HepG2 (cell line): ENCODE measurements at places on chromosomes 1 and 21.

DNA sequence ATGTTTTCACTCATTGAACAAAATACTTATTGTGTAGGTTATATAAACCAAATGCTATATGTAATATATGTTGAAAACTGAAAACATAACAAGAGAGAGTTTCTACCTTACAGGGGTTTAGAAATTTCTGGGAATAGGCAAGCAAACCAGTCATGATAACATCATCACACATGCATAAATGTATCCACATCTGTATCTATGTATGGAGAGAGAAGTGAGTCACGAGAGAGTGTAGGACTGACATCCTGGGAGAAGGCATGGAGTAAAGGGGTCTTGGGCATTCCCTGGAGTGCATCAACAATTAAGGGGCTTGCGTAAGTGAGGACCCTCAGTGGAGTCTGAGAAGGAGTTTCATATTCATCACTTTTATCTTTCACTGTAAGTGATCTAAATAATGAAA is 65.5 kb downstream of the PCNX2 start:
- DNase-seq: no peak

DNA sequence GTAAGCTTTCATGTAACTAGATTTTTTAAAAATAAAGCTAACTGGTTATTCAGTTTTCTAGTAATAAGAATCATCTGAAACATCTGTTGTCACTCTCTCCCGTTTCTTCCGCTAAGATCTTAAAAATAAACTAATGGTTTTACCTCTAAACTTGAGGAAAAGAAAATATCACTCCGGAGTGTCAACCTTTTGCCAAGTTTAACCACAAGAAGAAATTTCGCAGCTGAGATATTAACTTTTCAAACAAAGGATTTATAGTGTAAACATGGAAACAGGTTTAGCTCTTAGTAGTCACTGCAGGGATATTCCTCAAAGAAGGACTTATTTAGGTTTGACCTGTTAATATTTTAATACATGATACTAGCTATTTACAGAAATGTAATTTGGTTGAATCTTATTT is 954.9 kb downstream of the ADGRL2 start:
- DNase-seq: no peak

- no peak for DNase-seq
These were observed 11.3 kb downstream of the SSR2 start for GRCh38 chr1:156009404-156009803.

DNA sequence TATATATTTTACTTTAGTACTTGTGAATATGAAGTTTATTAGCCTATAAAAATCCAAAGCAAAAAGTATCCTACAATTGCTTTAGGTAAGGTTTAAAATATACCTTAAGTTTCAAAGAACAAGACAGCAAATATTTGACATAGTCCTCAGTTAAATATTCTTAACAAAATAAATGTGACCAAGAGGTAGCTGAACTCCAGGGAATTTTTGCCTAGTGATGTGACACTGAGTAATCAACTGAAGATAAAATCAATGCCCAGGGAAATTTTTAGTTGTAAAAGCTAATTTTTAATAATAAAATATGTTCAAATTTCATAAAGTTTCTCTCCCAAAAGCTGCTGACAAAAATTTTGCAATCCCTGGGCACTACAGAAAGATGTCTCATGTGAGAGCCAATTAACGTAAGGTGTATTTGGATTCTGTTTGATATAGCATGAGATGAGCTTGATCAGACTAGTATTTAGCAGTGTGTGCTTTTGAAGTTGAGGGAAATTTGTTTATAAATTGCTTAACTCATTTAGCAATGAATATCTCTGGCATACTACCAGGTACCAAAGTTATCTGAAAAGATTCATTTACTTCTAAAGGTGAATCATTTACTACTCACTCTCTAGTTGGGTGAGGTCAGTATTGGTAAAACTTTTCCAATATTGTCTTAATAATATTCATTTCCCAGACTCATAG is 80.2 kb upstream of the PALMD start:
- DNase-seq: peak; percentile 60

- DNase-seq: no peak
These were observed 34.3 kb downstream of the ACTN2 start for GRCh38 chr1:236720611-236721010.

DNA sequence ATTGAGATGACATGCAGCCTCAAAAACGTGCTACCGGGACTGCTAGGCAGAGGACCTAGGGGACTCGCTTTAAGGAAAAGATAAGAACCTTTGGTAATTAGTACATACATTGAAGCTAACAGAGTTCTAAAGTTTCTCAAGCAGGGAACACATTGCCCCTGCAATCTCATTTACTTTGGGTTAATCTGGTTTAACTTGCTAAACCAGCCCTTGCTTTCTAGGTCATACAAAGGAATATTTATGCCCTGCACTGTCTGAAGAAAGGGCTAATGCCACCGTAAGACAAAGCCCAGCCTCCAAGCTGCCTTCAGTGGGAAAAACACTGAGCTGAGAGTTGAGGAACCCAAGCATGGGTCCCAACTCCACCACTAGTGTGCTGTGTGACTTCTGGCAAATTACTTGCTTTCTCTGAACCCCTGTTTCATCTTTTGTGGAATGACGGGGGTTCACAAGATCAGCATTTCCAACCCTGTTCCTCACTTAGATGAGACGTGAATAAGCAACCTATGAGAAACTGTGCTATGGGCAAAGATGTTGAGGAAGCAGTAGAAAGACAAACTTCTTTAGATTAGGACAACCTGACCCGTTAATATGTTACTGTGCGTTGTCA is 66.3 kb downstream of the VWA5B1 start:
- DNase-seq: no peak

GRCh38 chr1:41776891-41777441 is 141.8 kb downstream of the HIVEP3 start:
- no peak for DNase-seq

- no peak for DNase-seq
These were observed 51.2 kb upstream of the TIAM1 start for GRCh38 chr21:31395268-31395667.

- no peak for DNase-seq
These were observed 1.2 kb downstream of the PIGP start for GRCh38 chr21:37071561-37072273.

DNA sequence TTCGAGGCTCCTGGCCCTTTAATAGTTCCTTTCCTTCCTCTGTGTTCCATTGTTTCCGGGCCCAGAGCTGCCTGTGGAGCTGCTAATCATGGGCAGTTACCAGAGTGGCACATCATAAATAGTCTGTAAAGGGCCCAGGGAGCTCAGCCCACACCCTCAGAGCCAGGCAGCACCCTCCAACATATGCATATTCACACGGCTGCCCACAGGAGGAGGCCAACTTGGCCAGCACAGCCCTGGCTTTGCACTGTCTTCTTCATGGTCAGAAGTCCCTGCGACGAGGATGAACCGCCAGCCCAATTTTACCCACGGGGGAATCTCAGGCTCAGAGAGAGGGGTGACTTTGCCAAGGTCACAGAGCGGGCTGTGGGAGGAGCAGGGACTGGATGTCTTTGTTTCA is 172.5 kb downstream of the TRABD2B start:
- DNase-seq: no peak

- DNase-seq: no peak
These were observed 28.4 kb downstream of the SDC3 start for GRCh38 chr1:30879940-30880677.

DNA sequence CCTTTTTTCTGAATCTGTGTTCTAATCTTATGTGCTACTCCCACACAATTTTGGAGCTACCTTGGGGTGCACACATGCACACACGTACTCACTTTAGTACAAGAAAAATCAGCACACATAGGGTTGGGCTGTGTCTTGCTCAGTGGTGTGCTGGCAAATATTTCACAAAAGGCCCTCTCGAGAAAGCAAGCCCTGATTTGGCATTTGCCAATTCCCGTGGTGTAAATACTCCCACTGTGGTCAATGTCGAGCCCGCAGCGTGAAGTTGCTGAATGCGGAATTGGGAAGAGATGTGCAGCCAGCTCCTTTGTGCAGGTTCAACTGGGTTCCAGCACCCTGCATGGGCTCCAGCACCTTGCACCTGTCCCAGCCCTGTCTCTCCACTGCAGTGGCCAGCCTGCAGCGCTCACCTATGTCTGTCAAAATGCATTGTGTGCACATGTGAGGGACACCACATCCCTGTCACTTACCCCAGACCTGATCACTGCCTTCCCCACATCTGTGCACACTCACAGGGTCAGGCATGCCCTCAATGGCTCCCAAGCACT is 78.4 kb upstream of the WNT4 start:
- DNase-seq: no peak

DNA sequence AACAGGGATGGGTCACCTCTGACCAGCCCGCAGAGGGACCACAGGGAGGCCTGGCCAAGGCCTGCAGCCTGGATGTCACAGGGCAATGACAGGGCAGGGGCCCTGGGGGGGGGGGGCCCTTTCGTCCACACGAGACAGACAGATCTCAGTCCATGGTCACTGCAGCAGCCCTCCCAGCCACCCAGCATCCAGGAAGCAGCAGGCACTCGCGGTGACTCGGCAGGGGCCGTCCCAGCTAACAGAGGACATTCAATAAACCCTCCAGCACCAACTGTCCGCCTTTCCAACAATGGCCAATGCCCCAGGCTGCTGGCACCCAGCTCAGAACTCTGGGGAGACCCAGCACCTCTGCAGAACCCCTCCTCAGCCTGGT is 32.9 kb downstream of the MEGF6 start:
- DNase-seq: no peak

DNA sequence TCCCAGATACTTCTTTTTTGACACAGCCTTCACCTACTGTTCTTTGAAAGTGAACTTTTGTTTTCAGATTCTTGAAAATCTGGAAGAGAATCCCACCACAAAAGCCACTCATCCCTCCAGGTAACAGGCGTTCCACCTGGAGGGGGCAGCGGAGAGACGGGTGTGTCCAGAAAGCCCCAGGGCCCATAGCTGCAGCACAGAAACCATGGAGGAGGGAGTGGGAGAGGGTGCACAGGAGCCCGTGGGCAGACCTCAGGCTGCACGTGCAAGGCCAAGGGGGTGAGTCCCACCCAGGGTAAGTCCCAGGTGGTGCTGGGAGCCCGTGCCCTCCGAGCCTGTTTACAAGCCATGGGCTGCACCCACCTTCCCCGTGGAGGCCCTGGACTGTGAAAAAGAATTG is 86.5 kb downstream of the PSMG1 start:
- no peak for DNase-seq

DNA sequence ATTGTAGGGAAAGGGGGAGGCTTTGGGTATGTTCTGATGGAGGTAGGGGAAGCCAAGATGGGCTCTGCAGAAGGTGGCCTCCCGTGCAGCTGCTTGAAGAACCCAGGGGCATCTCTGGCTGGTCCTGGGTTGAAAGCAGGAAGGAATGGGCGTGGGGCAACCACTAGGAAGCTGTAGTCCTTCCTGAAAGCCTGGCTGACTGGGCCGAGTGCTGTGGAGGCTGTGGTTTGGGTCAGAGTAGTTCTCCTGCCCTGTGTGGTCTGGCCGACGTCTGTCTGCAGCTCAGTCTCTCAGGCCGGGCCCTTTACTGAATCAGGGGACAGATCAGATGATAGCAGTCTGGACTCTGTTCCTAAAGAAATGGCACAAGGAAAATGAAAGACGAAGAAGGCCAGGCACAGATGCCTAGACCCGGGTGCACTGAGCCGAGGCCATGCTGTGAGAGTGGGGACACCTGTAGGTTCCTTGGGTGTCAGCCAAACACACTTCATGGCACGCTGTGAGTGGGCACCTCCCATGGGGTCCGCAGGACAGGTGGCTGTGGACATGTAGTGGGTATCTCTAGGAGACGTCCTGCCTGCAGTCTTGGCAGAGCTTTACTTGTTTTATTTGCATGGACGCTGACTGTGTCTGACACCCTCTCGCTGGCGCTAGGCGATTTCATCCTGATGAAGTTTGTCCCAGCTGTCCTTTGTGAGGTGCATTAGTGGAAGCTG is 87.0 kb downstream of the POFUT2 start:
- DNase-seq: no peak

GRCh38 chr1:100325415-100326324 is 26.6 kb upstream of the CDC14A start:
- DNase-seq: no peak

- no peak for DNase-seq
These were observed 18.9 kb downstream of the NOS1AP start for GRCh38 chr1:162088281-162088969.
